ENCODE measurements at places on chromosomes 4 and X.

- no peak for DNase-seq
Observed at GRCh38 chrX:132955690-132956089, 2.7 kb downstream of the HS6ST2 start.

- DNase-seq, result no peak
Observed at GRCh38 chr4:41022116-41022515, 192.2 kb downstream of the APBB2 start.

GRCh38 chr4:130424211-130424610 lies 1328.3 kb downstream of the C4orf33 start:
- DNase-seq, result no peak

DNA sequence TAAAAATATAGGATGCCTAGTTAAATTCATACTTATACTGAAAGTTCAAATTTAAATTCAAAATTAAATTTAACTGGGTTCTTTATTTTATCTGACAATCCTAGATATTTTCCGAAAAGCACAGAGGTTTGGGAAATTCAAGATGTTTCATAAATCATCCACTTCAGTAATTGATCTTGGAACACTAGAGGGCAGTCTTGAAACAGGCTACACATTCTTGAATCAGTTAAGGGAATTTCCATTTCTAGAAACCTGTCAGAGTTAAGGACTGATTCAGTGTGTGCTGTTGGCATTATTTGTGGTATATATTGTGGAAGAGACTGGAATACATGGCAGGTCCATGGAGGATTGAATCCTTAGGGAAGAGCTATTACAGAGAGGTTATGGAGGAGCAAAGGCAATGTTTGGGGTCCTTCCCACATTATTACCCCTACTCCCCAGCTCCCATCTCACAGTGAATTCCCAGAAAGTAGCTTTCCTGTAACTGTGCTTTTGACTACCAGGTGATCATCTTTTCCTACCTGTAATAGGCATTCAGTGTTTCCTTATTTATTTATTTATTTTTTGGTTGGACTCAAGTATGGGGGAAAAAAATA lies 92.9 kb downstream of the EGF start:
- no peak for DNase-seq

GRCh38 chr4:184899261-184900134 lies 73.7 kb upstream of the ACSL1 start:
- DNase-seq, result no peak

- no peak for DNase-seq
Observed at GRCh38 chr4:86218746-86219473, 140.9 kb downstream of the MAPK10 start.

- no peak for DNase-seq
Observed at GRCh38 chr4:108042927-108043326, 53.2 kb downstream of the HADH start.

GRCh38 chr4:71441186-71442169 lies 102.7 kb downstream of the SLC4A4 start:
- no peak for DNase-seq

DNA sequence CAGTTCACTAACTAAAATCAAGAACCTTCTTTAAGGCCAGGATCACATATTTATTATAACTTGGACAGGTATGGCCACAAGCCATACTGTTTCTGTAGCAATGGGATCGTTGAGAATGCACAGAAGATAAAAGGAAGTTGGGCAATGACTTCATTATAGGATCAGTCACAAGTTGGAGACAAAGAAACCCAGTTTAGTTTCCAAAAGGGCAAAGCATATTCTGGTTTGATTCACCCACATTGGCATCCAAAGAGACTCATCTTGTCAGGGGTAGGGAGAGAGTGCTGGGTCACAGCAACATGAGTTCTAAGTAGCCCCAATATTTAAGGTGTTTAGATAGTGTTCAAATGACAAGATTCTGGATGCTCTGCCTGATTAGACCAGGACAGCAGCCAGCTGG lies 317.1 kb upstream of the GALNT7 start:
- DNase-seq, result no peak

DNA sequence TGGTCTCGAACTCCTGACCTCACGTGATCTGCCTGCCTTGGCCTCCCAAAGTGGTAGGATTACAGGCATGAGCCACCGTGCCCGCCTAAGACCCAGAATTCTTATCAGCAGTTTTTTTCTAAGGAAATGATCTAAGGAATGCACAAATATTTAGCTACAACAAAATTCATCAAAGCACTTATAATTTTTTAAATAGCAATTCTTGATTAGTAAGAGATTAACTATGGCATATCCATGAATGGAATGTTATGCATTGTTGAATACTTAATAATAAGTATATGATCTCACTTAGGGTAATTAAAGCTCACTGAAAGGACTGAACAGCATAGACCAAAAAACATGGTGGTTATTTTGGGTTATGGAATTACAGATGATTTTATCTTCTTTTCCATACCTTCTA lies 18.4 kb downstream of the CENPU start:
- no peak for DNase-seq

- DNase-seq, result no peak
Observed at GRCh38 chr4:65223601-65224000, 446.7 kb downstream of the EPHA5 start.

DNA sequence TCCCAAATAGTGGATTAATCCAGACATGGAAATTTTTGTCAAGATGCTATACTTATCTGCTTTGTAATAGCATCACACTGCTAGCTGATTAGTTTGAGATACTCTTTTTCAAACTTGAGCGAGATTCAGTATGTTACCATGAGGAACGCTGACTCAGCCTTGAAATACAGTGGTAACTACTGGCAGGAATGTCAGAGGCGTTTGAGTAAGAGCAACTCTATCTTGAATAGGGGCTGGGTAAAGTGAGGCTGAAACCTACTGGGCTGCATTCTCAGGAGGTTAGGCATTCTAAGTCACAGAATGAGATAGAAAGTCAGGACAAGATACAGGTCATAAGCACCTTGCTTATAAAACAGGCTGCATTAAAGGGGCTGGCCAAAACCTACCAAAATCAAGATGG lies 2519.6 kb downstream of the ARAP2 start:
- DNase-seq, result no peak

- DNase-seq, result no peak
Observed at GRCh38 chr4:104592183-104592582, 97.5 kb upstream of the CXXC4 start.

DNA sequence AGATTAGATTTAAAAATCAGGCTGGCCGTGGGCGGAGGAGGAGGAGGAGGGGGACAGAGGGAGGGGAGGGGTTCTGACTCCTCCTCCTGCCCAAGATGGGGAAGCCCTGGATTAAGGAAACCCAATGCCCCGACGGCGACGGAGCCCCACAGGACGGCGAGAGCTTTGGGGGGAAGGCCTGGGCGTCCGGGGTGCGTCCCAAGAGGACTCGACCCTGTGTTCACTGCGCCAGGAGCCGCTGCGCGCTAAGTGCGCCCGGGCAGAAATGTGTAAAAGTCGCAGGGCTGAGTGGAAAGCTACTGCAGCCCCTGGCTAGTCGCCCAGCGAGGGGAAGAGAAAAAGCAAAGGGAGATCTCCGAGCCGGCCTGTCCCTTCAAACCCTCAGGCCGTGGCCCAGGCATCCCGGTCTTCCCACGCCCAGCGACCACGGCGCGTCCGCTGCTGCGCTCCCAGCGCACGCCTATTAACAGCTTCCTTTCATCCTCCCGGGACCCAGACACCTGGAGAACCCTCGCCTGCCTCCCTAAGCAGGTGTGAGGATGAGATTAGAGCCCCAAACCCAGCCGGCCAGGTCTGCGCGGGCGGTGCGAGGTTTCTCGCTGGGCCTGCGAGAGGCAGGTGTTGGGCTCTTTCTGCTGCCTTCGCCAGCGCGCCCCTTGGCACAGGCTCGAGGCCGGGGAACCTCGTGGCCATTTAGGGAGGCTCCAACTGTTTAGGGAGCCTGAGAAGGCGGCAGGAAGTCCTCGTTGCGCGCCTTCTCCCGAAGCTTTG lies 1.4 kb upstream of the RPS6KA3 start:
- no peak for DNase-seq

DNA sequence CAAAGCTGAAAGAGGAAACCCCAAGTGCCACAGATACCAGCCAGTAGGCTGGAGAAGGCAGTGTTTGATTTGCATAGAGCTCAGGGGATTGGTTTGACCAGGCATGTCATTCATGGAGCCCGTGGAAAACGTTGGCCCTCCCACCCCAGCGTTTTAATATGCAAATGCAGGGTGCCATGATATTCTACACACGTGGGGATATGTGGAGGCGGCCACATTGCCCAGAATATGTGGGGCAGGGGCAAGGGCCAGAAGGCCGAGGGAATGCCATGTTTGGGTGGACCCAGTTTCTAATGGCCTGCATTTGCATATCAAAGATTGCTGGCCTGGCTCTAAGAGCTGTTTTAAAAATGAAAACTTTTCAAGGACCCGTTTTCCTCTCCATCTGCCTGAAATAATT lies 71.1 kb downstream of the MAP9 start:
- DNase-seq, result no peak

DNA sequence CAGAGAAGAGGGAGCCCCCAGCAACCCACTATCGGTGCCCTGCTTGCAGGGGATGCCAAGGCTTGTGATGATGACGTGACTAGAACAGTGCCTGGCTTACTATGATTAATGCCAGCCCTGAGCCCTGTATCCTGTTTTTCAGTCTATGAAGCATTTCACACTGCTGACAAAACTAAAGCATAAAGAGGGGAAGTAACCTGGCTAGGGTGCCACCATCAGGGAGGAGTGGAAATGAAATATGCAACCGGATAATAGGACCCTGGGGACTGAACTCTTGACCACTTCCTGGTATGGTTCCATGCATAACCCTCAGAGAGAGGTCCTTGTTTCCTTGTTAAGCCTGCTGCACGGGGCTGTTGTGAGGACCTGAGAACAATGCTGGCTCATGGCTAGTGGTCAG lies 50.3 kb downstream of the MED28 start:
- no peak for DNase-seq

- DNase-seq, result no peak
Observed at GRCh38 chrX:117972711-117973109, 143.9 kb downstream of the KLHL13 start.

DNA sequence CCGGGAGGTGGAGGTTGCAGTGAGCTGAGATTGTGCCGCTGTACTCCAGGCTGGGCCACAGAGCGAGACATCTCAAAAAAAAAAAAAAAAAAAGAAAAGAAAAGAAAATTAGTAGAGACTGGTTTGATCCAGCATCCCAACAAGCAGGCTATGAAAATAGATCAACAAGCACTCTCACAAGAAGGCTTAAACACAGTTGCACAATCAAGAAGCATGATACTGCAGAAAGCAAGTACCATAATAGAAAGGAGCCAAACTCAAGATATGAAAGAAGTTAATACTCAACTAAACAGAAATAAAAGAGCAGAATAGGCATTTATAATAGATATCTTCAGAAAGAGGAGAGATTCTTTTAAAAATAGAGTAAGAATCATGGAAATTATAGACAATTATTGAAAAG lies 10.6 kb downstream of the TLR6 start:
- DNase-seq, result no peak

GRCh38 chrX:30822764-30823163 lies 66.3 kb downstream of the TAB3 start:
- no peak for DNase-seq

- no peak for DNase-seq
Observed at GRCh38 chr4:139764182-139764581, 98.6 kb downstream of the MGST2 start.

- DNase-seq, result no peak
Observed at GRCh38 chr4:17597517-17597916, 16.9 kb upstream of the MED28 start.

DNA sequence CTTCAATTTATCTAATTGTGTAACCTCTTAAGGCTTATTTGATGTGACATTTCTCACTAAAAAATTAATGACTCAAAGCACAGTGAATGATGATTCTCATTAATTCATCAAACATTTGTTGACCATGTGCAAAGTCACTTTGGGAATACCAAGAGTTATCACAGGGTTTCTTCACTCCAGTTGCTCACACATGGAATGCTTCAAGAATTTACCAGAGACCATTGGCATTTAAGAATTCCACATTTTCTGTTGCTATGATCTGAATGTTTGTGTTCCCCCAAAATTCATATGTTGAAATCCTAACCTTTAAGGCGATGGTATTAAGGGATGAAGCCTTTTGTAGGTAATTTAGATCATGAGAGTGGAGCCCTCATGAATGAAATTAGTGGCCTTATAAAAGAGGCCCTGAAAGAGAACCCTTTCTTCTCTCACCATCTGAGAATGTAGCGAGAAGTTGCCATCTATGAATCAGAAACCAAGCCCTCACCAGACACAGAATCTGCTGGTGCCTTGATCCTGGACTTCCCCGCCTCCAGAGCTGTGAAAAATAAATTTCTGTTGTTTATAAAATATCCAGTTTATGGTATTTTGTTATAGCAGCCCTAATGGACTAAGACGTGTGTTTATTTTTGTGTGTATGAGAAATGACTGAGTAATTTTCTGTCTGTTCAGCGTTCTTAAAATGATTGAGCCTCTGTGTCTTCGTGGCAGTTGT lies 16.4 kb upstream of the SRPX start:
- DNase-seq, result no peak

DNA sequence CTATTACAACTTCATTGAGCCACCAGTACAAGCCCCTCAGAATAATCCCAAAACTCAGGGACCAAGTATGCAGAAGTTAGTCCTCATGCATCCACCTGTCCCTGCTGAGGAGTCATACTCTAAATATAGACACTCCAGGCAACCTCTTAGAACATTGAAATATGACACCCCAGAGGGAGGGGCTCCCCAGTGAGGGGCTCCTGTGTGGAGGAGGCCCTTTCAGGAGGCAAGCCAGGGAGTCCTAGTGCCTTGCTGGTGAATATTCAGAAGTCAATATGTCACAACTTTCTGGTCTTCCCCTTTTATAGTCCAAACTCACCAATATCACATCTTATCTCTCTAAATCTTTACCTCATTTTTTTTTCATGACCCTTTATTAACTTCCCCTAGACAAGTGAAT lies 1.6 kb upstream of the ARMCX6 start:
- DNase-seq, result no peak

DNA sequence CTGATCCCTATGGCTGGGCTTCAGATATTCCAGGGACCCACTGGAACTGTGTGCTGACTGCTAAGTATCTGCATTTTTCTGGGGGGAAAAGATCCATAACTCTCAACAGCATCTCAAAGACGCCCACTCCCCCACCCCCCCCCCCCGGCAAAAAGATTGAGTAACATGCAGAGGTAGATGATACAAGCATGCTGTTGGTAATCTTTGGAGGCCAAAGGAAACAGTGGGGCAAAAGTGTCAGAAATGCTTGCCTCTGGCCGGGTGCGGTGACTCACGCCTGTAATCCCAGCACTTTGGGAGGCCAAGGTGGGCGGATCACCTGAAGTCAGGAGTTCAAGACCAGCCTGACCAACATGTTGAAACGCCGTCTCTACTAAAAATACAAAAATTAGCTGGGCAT lies 12.2 kb downstream of the XPNPEP2 start:
- DNase-seq, result no peak

Data from stimulated activated CD8-positive, alpha-beta memory T cell treated with anti-CD3 and anti-CD28 coated beads, Interleukin-7, amount 100 ng/mL, for 1 hour (primary cell).